Pulmonary artery endothelial cell (primary cell): ENCODE measurements at places on chromosomes 7 and 10. TPM values are rescaled to one million over a fixed set of nuclear protein-coding genes. Genes with fewer than 3 reads are reported as not detected.

Gene CPN1
- total RNA-seq: not detected in 2 replicates

GRCh38 chr7:100896732-100897608 is 1.3 kb upstream of the ACHE start:
- DNase-seq: no peak

DNA sequence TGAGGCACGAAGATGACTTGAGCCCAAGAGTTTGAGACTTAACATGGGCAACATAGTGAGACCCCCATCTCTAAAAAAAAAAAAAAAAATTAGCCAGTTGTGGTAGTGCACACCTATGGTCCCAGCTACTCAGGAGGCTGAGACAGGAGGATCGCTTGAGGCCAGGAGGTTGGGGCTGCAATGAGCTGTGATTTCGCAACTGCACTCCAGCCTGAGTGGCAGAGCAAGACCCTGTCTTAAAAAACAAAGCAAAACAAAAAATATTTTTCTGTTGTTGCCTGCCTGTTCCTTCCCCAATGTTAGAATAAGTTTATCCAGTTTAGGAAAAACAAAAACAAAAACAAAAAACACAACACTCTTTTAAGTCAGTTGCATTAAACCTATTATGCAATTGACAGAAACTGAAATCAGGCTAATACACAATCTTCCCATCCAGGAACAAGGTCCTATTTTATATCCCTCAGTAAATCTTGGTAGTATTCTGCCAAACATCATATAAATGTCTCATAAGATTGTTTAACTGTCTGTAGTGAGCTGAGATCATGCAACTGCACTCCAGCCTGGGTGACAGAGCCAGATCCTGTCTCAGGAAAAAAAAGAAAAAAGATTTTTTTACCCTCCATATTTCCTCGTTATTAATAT is 4.9 kb downstream of the PILRA start:
- DNase-seq: no peak

GRCh38 chr7:98267303-98267702 is 14.2 kb upstream of the BRI3 start:
- no peak for DNase-seq

Gene C10orf67
- total RNA-seq: not detected in 2 replicates

- DNase-seq: no peak
Measured at GRCh38 chr7:25250386-25250785, 22.1 kb upstream of the NPVF start.
